DND-41 (cell line): ENCODE measurements at places on chromosomes 3 and 15.

DNA sequence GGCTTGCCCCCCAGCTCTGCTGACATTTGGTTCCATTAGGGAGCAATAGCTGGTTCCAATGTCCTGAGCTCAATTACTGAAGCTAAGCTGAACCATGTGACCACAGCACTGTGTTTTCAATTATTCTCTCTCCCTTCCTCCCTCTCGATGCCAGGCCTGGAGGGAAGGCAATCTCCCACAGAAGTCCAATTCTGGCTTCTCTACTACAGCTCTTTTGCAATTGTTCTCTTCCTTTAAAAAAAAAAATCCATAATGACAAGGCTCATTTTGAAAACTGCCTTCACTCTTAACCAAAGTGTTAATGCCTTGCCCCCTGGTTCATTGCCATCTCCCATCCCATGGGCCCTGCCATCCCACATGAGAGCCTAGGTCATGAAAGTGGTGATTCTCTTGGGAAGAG, 24.8 kb downstream of the IL16 start:
- no peak for DNase-seq

- DNase-seq: peak; percentile 3
Observed at GRCh38 chr3:46845397-46845859, 17.8 kb downstream of the MYL3 start.

- no peak for DNase-seq
Observed at GRCh38 chr3:182609575-182610156, 183.6 kb upstream of the ATP11B start.

- no peak for DNase-seq
Observed at GRCh38 chr3:50533807-50534461, 30.5 kb upstream of the CACNA2D2 start.

DNA sequence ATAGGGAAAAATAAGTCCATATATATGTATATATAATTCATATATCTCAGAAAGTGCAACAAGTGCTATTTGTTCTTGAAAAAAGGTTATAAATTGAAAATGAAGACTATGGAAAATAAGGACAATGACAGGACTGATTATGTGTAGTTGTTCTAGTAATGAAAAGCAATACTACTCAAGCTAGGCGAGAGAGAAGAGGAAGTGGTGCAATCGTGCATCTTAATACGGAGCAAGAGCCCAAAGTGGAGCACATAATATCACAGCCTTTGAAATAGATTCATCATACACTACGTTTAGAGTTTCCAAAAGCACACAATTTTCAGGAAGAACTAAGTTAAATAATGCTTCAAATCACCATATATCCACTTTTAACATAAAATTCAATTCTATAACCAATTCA, 87.9 kb downstream of the ULK4 start:
- DNase-seq: no peak

DNA sequence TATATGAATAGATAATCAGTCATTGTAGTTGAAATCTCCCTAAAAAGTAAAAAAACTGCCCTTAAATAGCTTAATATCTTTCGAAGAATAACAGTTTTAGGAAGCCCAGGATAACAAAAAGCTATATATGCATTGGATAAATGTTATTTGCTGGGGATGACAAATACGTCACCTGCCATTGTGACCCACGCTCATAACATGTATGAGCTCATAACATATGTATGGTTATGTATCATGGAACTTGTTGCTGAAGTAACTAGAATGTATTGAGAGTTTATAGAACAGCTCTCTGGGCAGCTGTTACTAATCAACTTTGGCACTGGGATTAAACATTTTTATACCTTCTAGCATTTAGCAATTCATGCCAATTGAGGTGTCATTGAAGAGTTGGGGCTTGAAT, 1.7 kb upstream of the LRCH3 start:
- DNase-seq: no peak

- DNase-seq: no peak
Observed at GRCh38 chr3:21665444-21666100, 85.4 kb downstream of the ZNF385D start.

GRCh38 chr3:175383371-175383770, 524.2 kb downstream of the NAALADL2 start:
- no peak for DNase-seq
